Sigmoid colon (tissue), 7 donors: ENCODE measurements at places on chromosomes 16 and 17. TPM values are rescaled to one million over a fixed set of nuclear protein-coding genes. Genes with fewer than 3 reads are reported as not detected.

OR2C1 gene
- not detected for total RNA-seq

DNA sequence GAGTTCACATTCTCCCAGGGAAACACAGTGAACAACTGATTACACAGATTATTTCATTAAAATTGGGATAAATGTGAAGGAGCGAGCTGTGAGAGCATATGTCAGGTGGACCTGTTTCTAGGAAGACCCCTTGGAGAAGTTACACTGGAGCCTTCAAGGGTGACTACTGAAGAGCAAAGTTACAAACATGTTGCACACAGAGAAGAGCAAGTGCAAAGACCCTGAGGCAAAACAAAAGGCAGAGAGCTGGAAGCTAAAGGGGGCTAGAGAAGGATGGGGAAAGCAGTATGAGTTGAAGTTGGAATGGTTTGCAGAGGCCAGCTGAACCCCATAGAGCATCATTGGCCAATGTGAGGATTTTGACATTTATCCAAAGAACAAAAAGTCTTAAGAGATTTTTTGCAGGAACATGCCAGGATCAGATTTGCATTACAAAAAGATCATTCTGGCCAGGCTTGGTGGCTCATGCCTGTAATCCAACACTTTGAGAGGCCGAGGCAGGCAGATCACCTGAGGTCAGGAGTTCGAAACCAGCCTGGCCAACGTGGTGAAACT is 14.1 kb downstream of the PDZD9 start:
- DNase-seq = no peak
- H3K4me1 ChIP-seq = no peaks in the 10 kb centered on the region
- no peak overlapping the region for H3K27ac ChIP-seq
- H3K27me3 ChIP-seq = no peaks in the 10 kb centered on the region
- peaks cover 12% of the 10 kb centered on the region for H3K36me3 ChIP-seq

DNA sequence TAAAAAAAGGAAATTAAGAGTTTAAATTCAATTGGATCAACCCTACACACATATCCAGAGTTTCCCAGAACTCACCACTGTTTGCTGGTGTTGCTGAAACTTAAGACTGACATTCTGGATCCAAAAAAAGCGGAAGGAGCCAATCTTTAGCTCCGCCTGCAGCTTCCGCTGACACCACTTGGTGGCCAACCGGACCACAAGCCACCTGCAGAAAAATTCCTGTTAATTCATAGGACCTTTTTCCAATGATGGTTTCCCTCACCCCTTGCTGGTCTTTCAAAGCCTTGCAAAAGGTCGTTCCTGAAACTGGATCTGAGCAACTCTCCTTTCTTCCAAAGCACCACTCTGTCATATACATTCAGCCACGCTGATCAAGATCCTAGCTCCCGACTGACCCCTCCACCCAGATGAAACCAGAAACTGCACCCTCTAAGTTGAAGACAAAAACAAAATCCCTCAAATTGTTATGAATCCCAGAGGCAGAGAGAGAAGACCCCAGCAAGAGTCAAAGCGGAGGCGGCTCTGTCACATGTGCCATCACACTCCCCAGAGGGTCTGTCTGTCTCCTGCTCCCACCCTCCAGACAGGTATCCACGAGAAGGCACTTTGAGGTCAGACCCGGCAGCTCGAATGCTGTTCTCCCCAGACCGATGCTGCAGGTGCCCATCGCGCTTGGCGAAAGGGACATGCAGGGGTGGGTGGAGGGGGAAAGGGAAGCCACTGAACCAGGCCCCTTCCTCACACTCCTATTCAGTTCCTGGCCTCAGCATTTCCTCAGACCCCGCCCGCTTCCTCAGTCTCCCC is 773 bp downstream of the BLTP2 start:
- peaks cover 55% of the 10 kb centered on the region for H3K36me3 ChIP-seq
- H3K27ac ChIP-seq = peak overlapping the region; percentile 95
- H3K27me3 ChIP-seq = no peaks in the 10 kb centered on the region

GRCh38 chr17:28385037-28385400 is 13.5 kb downstream of the SARM1 start:
- peaks cover 8% of the 10 kb centered on the region for H3K4me1 ChIP-seq
- H3K27me3 ChIP-seq = no peaks in the 10 kb centered on the region
- H3K27ac ChIP-seq = no peak overlapping the region
- DNase-seq = no peak

GRCh38 chr17:7932483-7932891 is 481 bp downstream of the CNTROB start:
- H3K4me1 ChIP-seq = peaks cover 61% of the 10 kb centered on the region
- H3K27ac ChIP-seq = peak overlapping the region; percentile 83
- H3K27me3 ChIP-seq = peaks cover 9% of the 10 kb centered on the region
- peak; percentile 78 for DNase-seq
- peak overlapping the region; percentile 74 for H3K4me3 ChIP-seq

CRYM gene
- total RNA-seq = 6.1 TPM

RCVRN gene
- 0.27 TPM for total RNA-seq

DNA sequence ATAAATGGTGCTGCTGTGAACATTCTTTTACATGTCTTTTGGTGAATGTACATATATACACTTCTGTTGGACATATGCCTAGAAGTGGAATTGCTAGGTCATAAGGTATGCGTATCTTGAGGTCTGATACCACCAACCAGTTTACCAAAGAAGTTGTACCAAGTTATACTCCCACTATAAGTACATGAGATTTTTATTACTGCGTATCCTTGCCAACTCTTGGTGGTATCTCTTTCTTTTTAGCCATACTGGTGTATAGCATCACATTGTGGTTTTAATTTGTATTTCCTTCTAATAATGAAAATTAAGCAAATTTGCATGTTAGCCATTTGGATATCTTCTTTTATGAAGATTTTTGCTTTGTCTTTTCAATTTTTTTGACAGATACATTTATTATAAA is 80.5 kb downstream of the ATF7IP2 start:
- no peak for DNase-seq
- H3K4me1 ChIP-seq = no peaks in the 10 kb centered on the region
- peaks cover 8% of the 10 kb centered on the region for H3K36me3 ChIP-seq
- no peak overlapping the region for H3K4me3 ChIP-seq
- H3K27ac ChIP-seq = no peak overlapping the region

GRCh38 chr17:81457401-81457800 is 55.2 kb downstream of the ACTG1 start:
- H3K36me3 ChIP-seq = peaks cover 7% of the 10 kb centered on the region
- H3K27me3 ChIP-seq = no peaks in the 10 kb centered on the region
- H3K4me1 ChIP-seq = no peaks in the 10 kb centered on the region
- DNase-seq = no peak

DNA sequence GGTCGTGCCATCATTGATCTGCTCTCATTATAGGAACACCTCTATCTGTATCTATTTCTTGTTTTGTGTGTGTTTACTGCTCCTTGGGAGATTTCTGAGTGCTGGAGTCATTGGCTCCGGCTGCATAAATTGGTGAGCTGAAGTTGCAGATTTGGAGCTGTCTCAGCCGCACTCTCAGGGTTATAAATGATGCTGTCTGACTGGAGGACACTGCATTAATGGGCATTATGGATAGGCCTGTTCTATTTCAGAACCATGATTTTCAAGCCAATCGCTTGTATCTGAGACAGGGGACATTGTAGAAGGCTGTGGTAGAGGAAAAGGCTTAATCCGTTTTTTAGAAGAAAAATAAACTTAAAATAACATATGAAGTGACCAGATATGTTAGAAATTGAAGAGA is 126.4 kb upstream of the KIF2B start:
- no peak overlapping the region for H3K4me3 ChIP-seq
- H3K27me3 ChIP-seq = no peaks in the 10 kb centered on the region
- no peak overlapping the region for H3K27ac ChIP-seq
- no peaks in the 10 kb centered on the region for H3K4me1 ChIP-seq

- no peak overlapping the region for H3K4me3 ChIP-seq
- DNase-seq = no peak
- H3K27me3 ChIP-seq = no peaks in the 10 kb centered on the region
- no peaks in the 10 kb centered on the region for H3K36me3 ChIP-seq
- no peaks in the 10 kb centered on the region for H3K4me1 ChIP-seq
Measured at GRCh38 chr17:14198013-14198412, 38.6 kb downstream of the CDRT15 start.

CAMKK1 gene
- 6.4 TPM for total RNA-seq

DNA sequence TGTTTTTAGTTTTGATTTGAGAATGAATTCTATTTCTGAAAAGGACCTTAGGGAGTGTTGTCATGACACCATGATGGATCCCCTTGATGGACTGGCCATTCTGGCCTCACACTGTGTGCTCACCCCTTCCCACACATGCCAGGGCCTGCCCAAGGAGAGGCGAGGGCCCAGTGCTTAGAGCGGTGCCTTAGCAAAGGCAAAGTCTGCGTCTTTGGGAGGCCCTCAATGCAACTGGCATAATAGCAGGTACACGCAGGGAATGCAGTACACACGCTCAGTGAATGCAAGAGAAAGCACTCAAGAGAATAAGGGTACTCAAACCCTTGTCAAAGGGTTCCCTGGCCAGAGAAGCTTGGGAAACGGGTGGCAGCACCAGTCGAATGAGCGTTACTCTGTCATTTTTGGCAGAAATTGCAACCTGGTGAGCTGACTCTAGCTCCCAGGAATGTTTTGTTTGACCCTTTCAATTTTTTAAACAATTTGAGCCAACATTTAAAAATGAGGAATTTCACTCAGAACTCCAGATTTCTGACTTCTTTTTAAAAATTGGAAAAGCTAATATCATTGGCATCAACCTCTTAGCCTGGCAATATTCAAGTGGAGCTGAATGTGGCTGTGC is 32.1 kb downstream of the NKD1 start:
- no peaks in the 10 kb centered on the region for H3K27me3 ChIP-seq
- DNase-seq = no peak

DNA sequence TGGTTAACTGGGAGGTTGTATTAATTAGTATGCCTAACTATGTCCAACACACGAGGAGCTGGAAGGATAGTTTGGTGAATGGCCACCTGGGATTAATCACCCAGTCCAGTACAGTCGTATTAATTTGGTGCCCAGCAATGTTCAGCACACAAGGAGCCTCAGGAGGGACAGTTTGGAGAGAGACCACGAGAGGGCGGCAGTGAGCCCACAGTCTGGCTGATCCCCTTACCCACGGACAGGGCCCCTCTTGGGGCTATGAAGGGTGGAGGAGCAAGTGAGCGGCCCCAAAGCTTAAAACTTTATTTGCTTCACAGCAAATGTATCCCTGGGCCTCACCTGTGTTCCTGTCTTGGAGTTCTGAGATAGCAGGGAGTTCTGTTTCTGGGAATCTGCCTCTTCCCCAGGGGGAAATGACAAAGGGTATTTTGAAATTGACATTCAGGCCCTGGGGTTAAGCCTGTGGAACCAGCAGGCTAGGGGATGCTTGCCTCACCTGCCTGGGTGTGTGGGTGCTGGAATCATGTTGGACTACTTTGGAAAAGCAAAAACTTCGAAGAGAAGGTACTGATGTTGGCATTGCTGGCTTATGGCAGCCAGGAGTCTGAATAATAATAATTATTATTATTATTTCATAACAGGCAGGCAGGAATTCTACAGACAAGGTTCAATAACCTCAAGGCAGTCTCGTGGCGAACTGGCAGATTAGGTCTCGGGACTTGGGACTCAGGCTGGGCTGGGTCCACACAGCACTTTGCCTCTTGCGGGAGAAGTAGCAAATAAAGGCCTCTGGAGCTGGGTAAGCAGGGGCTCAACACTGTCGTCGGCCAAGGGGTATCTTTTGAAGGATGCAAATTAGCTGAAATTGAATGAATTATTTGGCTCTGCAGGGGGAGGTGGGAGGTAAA is 227.6 kb upstream of the ASIC2 start:
- no peaks in the 10 kb centered on the region for H3K27me3 ChIP-seq
- H3K36me3 ChIP-seq = no peaks in the 10 kb centered on the region
- H3K4me3 ChIP-seq = no peak overlapping the region
- H3K27ac ChIP-seq = no peak overlapping the region

- no peaks in the 10 kb centered on the region for H3K36me3 ChIP-seq
- no peak for DNase-seq
- H3K27ac ChIP-seq = no peak overlapping the region
Measured at GRCh38 chr16:31363721-31364120, 8.7 kb downstream of the ITGAX start.

PPP1R27 gene
- total RNA-seq = not detected

MPP3 gene
- 10.5 TPM for total RNA-seq

OTOP2 gene
- 0.36 TPM for total RNA-seq

DNA sequence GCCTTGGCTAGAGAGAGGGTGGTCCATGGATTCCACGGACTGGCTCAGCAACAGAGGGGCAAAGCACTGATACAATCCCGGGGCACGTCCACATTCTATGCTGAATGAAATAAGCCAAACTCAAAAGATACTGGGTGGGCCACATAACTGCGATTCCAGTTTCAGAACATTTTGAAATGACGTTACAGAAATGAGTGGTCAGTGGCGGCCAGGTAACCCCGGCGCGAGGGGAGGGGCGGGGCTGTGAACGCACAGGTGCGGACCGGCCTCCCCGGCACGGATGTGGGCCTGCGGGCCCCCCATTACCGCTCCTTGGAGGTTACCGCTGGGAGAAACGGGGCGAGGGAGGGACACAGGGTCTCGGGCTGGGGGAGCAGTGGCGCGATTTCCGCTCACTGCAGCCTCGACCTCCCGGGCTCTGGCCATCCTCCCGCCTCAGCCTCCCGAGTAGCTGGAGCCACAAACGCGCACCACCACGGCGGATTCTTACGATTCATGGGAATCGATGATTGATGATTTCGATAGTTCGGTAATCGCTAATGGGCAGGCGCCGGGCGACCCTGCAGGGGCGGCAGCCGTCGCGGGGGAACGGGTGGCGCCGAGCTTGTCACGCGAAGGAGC is 559 bp downstream of the MVD start:
- peaks cover 9% of the 10 kb centered on the region for H3K36me3 ChIP-seq
- no peak for DNase-seq
- peak overlapping the region; percentile 85 for H3K27ac ChIP-seq
- no peaks in the 10 kb centered on the region for H3K27me3 ChIP-seq
- peaks cover 10% of the 10 kb centered on the region for H3K4me1 ChIP-seq

PMM2 gene
- 15.7 TPM for total RNA-seq
